ENCODE measurements at places on chromosomes 4 and X.

DNA sequence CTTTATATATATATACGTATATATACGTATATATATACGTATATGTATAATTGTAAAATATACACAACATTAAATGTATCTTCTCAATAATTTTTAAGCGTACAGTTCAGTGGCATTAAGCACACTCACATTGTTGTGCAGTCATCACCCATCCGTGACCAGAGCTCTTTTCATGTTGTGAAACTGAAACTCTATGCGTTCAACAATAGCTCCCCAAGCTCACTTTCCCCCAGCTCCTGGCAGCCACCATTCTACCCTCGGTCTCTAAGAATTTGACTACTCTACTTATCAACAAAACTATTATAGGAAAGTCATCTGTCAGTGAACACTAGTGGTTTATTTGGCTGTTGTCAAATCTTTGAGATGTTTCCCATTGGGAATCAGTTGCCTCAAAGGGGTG, 621.8 kb upstream of the GALNT7 start:
- no peak for DNase-seq

GRCh38 chr4:31573554-31573953, 853.4 kb downstream of the PCDH7 start:
- DNase-seq = no peak

GRCh38 chr4:526189-526909, 27.3 kb downstream of the PIGG start:
- DNase-seq = no peak

- DNase-seq = no peak
These were observed 47.9 kb downstream of the BEND4 start for GRCh38 chr4:42104521-42104920.

GRCh38 chr4:79991601-79992000, 81.4 kb downstream of the ANTXR2 start:
- no peak for DNase-seq

DNA sequence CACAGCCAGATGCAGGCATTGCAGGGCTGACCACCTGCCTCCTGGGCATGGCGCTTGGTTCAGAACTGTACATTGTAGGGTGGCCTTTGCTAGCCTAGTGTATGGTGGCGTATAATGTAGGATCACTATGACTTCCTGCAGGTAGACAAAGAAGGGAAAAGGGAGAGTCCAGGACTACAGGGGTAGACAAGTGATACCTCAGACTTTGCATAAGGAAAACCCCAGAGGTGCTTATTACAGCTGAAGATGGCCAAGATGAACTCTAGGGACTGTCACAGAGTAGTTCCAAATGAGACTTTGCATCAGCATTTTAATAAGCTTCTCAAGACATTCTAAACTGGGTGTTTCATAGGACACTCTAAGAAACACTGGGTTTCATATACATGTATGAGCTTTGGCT, 116.4 kb upstream of the PUDP start:
- no peak for DNase-seq
